ENCODE measurements at places on chromosomes 5 and 9.

DNA sequence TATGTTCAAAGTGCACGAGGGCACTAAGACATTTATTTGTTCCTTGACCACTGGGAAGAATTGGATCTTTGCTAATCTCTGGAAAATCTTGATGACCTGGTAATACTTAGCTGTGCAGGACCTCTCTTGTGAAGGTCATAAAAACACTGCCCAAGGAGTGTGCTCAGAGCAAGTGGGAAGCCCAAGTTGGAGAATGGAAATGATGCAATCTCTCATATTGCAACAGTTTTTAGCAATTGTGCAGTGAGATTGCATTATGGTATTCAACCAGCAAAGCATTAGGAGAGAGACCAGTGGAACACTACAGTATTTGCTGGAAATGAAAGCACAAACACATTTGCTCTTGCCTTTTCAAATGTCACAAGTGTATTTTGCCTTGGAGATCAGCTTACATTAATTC is 34.5 kb downstream of the TXNDC8 start:
- no peak for DNase-seq

DNA sequence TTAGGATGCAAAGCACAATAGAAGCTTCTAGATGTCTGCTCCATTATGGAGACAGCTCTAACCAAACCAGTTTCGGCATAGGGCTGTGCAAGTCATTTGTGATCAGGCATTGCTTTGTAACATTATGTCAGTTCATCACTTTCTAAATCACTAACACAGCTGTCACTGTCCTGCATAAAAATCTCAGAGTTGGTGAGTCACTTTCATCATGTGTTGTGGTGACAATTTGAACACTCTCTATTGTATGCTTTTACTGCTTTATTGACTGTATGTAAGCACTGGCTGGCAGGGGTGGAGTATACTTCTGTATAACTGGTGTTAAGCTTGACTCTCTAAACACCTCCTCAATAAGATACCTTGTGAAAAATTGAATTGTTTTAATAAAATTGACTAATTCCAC is 77.9 kb downstream of the SLCO4C1 start:
- DNase-seq = no peak

DNA sequence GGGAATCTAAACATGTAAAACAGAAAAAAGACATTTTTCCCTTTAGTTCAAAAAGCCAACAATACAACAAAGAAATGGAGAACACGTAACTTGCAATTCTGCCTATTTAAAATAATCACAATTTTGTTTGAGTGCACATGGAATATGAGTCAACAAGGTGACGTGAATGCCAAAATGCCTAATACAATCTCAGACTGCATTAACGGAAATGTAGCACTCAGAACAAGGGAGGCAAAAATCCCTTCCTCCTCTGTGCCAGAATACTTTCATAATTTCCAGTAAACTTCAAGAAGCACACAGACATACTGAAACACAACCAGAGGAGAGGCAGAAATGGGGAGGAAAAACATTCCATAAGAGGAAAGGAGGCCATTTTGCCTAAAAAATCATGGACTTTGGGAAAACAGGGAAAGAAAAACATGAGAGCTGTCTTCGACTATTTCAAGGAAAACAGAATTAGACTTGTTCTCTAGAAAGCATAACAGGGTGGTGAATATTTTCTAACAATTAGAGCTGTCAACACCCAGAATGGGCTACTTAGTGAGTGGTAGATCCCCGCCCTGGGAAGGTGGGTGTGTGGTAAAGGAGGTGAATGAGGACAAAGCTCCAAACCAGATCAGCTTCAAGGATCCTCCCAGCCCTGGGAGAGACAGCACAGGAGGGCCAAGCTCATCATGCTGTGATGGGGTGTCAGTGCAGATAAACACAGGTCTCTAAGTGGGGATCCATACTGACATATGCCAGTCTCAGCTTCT is 48.2 kb downstream of the ABCA1 start:
- no peak for DNase-seq

DNA sequence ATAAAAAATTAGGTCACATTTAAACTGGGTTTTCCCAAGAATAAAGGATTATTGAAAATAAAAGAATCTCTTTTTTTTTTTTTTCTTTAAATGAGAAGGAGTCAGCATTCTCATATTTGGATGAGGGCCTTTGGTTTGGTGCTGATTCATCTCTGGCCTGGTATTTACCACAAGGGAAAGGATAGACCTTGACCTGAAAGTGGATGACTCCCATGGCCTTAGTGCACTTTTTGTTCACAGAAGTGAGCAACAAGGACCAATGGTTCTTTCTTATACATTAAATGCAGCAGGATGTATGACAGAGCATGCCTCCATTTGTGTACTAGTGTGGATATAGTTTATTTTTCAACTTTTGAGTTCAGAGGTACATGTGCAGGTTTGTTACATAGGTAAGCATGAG is 6.9 kb downstream of the YTHDC2 start:
- DNase-seq = no peak

GRCh38 chr9:114887963-114888362 is 42.4 kb downstream of the TNFSF8 start:
- DNase-seq = no peak

- DNase-seq = no peak
Measured at GRCh38 chr5:181173420-181174342, 26.3 kb downstream of the OR2V2 start.
